Right cardiac atrium (tissue), 5 donors: ENCODE measurements at places on chromosomes 4 and X.

DNA sequence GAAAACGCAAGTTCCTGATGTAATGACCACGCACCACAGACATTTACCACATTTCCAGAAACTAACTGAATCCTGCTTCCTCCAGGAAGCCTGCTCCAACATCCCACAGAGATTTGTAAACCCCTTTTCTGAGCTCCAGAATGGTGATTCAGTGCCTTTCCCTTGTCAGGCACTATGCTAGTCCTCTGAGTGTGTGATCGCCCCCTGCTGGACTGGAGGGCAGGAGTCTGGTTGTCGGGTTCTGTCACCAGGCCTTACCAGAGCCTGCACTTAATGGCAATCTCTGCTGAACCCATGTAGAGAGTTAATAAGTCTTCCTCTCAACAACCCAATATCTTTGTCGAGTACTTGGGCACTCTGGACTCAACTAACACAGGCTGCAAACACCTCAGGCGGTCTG lies 14.5 kb upstream of the KDM5C start:
- DNase-seq, result no peak

GRCh38 chr4:146525754-146526153 lies 4.0 kb upstream of the SLC10A7 start:
- DNase-seq, result no peak

DNA sequence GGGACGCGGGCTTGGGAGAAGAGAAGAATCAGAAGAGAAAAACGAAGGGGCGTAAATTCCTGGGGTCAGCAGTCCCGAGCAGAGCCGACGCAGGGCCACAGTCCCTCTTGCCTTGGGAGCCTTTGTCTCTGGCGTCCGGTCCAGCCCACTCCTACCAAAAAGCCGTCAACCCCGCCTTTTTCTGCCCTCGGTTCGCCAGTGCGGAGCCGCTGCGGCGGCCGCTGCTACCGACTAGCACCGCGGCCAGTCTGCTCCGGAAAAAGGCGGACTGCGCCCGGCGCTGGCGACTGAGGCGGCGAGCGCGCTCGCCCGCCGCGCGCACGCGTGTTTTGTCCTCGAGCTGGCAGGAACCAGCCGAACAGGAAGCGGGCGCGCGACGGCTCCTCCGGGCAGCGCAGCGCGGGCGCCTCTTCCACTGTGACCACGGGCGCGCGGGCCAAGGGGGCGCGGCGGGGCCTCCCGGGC lies 502 bp downstream of the HNRNPDL start:
- DNase-seq, result no peak

- no peak for DNase-seq
These were observed 158.1 kb downstream of the FHIP1A start for GRCh38 chr4:151567056-151567455.

DNA sequence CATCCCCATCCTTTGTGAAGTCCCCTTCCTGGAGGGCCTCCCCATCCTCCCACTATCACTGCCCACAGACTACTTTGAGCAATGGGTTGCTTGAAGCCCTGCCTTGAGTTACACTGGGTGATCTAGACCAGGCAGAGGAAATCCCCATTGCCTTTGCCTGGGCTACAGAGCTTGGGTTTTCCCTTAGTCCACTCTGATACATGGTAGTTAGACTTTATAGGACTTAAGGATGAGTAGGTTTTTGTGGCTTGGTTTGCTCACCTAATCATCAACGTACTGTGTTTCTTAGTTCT lies 56.6 kb downstream of the TMEM131L start:
- DNase-seq, result no peak

GRCh38 chr4:29311247-29311646 lies 1408.9 kb upstream of the PCDH7 start:
- no peak for DNase-seq

DNA sequence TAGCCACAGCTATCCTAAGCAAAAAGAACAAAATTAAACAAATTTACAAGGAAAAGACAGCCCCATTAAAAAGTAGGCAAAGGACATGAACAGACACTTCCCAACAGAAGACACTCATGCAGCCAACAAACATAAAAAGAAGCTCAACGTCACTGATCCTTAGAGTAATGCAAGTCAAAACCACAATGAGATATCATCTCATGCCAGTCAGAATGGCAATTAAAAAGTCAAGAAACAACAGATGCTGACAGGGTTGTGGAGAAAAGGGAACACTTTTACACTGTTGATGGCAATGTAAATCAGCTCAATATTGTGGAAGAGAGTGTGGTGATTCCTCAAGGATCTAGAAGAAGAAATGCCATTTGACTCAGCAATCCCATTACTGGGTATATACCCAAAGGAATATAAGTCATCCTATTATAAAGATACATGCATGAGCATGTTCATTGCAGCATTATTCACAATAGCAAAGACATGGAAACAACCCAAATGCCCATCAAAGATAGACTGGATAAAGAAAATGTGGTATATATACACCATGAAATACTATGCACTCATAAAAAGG lies 163.0 kb upstream of the TET2 start:
- no peak for DNase-seq

GRCh38 chr4:82678051-82678450 lies 116.3 kb upstream of the TMEM150C start:
- no peak for DNase-seq

DNA sequence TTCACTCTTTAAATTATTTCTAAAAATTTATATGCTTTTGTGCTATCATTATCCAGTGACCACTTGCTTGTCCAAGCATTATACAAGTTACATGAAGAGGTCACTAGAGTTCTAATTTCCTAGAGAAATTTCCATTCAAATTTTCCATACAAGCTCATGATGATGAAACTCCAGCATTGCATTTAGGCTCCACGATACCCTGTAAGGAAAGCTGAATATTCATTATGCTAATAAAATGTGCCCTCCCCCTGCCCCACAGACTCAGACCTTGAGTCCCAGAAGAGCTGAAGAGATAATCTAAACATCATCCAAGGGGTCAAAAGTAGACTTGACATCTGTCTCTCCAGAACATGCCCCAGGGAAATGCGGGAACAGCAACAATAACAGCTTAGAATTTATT lies 19.6 kb upstream of the FAM156A start:
- DNase-seq, result no peak

- DNase-seq, result no peak
These were observed 97.1 kb downstream of the LDB2 start for GRCh38 chr4:16801356-16801755.
